ENCODE measurements at places on chromosomes 2 and 18. TPM values are rescaled to one million over a fixed set of nuclear protein-coding genes. Genes with fewer than 3 reads are reported as not detected.

DNA sequence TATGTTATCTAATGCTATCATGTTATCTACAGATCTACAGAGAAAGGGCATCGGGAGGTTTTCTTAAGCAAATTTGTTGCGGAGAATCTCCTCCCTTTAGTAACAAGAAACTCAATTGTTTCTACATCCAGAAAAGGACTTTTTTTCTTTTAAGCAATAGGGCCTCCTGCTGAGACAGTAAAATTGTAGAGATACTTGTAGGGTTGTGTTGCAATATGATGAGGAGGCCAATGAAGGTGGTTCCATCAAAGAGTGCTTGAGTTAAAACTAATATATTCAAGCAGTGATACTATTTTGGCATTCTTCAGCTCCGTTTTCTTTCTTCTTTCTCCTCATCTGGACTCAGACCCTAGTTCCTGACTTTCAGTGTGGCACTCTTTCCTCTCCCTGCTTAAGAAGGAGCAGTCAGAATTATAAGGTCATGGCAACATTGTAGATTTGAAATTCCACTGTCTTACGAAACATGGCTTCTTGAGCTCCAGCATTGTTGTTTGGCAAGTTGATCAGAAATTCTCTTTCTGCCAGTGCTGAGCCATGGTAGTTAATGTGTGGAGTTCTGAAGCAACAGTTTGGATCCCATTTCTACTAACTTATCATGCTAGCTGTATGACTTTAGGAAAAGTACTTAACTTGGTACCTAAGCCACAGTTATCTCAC, 202.0 kb upstream of the SLC14A2 start:
- no peak for DNase-seq

GRCh38 chr2:101011152-101011551, 9.1 kb downstream of the RPL31 start:
- no peak for DNase-seq

DNA sequence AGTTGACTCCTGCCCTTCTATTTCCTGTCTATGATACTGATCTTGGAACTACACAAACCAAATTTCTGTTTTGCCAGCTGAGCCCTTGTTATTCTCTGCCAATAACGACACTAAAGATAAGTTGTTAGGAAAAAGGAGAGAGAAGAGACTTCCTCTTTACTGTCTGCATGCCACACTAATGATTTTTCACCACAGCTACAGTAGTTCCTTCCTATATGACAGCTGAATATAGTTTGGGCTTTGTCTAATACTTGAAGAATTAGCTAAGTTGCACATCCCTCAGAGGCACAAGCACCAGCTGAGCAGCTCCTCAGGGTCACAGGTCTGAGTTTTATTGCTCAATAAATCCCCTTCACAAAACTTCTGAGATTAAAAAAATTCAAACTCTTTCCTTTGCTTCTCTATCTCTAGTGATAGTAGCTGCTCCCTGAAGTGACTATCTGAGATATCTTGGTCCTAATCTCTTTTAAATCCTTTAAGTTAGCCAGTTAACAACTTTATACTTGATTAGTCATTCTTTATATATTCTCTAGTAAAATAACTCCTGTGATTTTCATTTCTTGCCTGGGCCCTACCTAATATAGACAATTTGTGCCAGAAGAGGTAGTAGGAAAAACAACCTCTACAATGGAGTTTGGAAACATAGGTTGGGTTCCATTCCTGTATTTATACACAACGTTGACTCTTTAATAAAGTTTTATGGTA, 253.0 kb upstream of the CNTNAP5 start:
- no peak for DNase-seq

DNA sequence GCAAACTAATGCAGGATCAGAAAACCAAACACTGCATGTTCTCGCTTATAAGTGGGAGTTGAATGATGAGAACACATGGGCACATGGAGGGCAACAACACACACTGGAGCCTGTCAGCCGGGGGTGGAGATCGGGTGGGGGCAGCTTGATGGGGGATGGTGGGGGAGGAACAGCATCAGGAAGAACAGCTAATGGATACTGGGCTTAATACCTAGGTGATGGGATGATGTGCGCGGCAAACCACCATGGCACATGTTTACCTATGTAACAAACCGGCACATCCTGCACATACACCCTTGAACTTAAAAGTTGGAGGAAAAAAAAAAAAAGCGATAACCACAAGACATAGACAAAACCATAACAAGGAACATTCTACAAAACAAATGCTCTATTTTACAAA, 10.4 kb downstream of the CHMP3 start:
- no peak for DNase-seq

DNA sequence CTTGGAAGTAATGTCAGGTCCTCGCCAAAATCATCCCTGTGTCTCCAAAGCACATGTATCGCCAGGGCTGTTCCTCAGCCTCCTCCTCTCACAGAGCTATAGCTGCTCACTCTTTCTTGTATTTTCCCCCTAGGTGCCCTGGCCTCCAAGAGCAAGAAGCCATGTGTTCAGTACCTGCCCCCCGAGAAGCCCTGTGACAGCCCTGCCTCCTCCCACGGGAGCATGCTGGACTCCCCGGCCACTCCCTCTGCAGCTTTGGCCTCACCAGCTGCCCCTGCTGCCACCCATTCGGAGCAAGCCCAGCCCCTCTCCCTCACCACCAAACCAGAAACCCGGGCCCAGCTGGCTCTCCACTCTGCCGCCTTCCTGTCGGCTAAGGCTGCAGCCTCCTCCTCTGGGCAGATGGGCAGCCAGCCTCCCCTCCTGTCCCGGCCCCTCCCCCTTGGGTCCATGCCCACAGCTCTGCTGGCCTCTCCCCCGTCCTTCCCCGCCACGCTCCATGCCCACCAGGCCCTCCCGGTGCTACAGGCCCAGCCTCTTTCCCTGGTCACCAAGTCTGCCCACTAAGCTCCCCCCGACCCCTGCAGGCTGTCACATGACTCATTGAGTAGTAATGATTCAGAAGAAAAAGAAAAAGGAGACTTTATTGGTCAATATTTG, 18.8 kb downstream of the TGOLN2 start:
- peak; percentile 88 for DNase-seq

DUSP19 gene
- 5.2 TPM for polyA plus RNA-seq

EFR3B gene
- polyA plus RNA-seq, result 9.9 TPM
